ENCODE measurements at places on chromosomes 5 and 9.

GRCh38 chr9:90201766-90202165 is 440.9 kb downstream of the DIRAS2 start:
- no peak for DNase-seq

DNA sequence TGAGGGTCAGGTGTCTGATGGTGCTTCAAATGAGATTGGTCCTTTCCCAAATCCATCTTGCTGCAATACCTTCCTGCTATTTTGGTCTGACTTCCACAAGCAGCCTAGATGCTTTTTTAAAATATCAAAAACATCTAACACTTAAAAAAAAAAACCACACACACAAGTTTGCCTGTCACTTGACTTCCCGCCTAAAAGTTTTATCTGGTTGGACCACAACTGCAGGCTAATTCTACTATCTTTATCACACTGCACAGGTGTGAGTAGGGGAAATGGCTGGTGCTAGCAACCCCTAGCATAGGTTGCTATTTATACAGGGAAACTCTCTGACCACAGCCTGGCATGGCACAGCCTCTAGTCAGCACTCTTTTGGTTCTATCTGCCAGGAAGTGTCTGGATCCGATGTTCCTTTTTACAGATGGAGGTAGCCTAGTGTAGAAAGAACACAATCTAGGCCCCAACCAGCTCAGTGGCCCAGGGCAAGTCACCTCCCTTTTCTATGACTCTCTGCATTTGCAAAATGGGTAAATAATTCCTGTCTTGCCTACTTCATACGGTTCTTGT is at the start of gene HEMGN:
HEMGN (minus strand) TSS at position 92 of the 564 bp plus-strand sequence; CDS start at position 56, 36 bp downstream.
- DNase-seq = no peak

GRCh38 chr5:96734871-96735325 is 72.7 kb downstream of the CAST start:
- DNase-seq = no peak

GRCh38 chr5:81300921-81301270 is 491 bp upstream of the ZCCHC9 start:
- no peak for DNase-seq

DNA sequence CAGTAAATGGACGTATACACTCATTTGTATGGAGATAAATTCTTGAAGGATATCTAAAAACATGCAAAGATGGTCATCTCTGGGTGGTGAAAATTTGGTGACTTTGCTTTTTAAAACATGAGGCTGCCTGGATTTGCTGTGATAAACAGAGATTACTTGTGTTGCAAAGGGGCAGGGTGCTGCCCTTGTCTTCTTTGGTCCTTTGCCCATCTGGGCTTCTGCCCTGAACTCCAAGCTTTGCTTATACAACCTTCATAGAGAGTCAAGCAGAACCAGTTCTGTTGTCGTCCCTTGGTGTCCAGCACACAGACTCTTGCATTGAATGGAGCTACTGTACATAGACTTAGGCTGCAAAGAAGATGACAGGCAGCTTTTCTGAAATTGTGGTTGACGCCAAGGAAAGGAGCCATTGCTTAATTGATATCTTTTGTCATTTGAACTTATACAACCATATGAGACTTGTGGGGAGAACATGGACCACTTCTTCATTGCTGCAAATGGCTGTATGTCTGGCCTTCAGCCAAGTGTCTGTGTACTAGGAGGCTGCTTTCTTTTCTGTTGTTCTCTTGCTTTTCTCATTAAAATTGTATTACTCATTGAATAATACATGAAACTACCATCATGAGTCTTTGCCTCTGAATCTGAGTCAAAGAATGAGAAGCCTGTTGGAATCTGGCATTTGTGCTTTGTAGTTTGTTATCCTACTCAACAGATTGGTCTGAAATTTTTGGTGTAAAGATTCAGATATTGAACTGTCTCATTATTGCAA is 152.5 kb downstream of the DMRT2 start:
- no peak for DNase-seq
